ENCODE measurements at places on chromosomes 5 and 9.

DNA sequence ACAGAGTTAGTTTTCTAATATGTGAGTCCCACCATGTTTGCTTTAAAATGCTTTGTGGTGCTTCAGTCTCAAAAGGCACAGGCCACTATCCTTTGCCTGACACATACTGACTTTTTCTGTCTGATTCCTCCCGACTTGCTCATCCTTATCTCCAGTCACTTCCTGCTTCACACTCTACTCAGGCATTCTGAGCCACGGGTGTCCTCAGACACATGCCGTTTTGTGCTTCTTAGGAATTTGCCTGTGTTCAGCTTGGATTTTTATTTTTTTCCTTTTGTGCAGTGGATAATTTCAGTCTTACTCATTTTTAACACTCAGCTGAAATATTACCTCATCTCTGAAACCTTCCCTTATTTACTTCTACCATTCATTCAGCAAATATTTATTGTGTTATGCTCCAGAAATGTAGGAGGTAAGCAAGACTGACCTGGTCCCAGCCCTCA lies 54.1 kb downstream of the MAN2A1 start:
- no peaks in the 10 kb centered on the region for H3K27me3 ChIP-seq
- H3K27ac ChIP-seq, result no peak overlapping the region
- H3K36me3 ChIP-seq, result peaks cover 20% of the 10 kb centered on the region
- peaks cover 55% of the 10 kb centered on the region for H3K4me1 ChIP-seq
- H3K4me3 ChIP-seq, result no peak overlapping the region
- no peak for DNase-seq

DNA sequence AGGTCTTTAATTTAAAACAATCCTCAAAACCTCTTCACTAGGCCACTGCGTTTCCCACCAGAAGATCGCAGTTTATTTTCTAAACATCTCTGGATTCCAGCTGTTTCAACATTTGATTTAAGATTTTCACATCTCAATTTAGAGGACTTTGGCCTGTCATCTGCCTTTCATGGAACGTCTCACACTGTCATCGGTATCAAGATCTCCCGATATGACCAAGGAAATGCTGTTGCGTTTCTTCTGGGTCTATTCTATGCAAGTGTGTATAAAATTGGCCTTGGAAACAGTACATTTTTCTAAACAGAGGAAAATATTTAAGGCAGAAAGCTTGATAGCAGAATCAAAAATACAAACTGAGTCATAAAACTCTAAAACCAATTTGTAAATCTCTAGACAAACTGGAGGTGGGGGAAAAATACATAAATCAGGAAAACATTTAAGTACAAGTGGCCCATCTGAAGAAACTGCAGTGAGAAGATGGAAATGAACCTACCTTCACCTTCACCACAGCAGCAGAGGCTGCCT lies 53.6 kb upstream of the SIMC1 start:
- H3K36me3 ChIP-seq, result no peaks in the 10 kb centered on the region
- H3K4me3 ChIP-seq, result no peak overlapping the region
- peaks cover 4% of the 10 kb centered on the region for H3K4me1 ChIP-seq
- peaks cover 22% of the 10 kb centered on the region for H3K27me3 ChIP-seq
- no peak overlapping the region for H3K27ac ChIP-seq
- no peak for DNase-seq

DNA sequence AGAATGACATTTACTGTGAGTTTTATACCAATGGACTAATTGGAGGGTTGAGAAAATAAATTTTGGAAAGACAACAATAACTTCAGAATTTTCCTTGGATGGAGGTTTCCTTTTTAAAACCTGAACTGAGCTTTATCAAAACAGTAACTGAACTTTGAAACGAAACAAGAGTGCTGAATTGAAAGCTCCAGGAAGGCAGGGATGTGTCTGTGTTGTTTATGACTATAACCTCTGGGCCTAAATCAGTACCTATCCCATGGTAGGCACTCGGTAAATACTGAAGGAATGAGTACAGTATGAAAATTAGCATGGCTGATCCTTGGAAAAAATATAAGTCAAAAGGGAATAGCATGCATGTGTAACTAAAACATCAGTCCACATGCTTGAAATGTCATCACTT lies 93.9 kb downstream of the GHR start:
- H3K36me3 ChIP-seq, result no peaks in the 10 kb centered on the region
- no peaks in the 10 kb centered on the region for H3K27me3 ChIP-seq
- no peak overlapping the region for H3K4me3 ChIP-seq

DNA sequence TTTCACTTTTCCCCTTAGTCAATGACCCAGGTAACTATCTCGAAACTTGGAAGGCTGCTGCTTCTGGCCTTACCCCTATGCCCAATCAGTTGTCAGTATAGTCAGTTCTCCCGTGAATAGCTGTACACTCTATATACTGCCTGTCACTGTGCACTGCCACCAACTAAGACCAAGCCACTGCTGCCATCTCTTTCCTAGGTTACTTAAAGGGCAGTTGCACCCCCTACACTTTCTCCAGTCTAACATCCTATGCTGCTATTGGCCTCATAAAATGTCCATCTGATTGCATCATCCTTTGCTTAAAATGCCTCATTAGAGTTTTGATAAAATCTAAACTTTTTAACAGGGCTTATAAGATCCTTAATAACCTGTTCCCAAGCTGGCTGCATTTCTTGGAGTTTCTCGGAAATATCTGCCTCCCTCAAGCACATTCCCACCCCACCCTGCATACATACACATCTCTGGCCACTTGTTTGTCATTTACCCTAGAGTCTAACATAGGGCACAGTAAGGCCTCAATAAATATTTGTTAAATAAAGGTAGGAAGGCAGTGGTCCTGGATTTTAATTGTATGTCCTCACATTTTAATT lies 32.8 kb upstream of the TNFAIP8 start:
- no peak for DNase-seq
- peak overlapping the region; percentile 64 for H3K27ac ChIP-seq
- peaks cover 80% of the 10 kb centered on the region for H3K4me1 ChIP-seq
- H3K27me3 ChIP-seq, result no peaks in the 10 kb centered on the region
- peak overlapping the region; percentile 39 for H3K4me3 ChIP-seq

GRCh38 chr5:96381526-96381925 lies 51.5 kb downstream of the PCSK1 start:
- peaks cover 24% of the 10 kb centered on the region for H3K27me3 ChIP-seq
- H3K4me3 ChIP-seq, result no peak overlapping the region
- no peak overlapping the region for H3K27ac ChIP-seq
- H3K36me3 ChIP-seq, result no peaks in the 10 kb centered on the region

DNA sequence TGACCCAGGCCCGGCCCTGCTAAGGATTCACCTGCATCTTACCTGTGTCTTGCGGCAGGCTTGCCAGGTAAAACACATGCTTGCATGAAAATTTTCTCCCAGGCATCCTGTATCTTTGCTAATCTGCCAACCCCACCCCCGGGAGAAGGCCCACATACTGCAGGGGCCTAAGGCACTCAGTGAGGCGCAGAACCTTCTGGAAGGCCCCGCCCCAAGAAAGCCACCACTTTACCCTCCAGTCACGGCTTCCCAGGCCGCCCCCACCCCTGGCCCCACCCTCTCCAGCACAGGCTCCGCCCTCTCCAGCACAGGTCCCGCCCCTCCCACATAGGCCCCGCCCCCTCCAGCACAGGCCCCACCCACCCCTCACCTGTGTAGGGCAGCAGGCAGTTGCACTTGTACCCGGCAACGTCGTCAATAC lies 29.8 kb upstream of the SEC16A start:
- H3K36me3 ChIP-seq, result peaks cover 37% of the 10 kb centered on the region
- H3K4me1 ChIP-seq, result no peaks in the 10 kb centered on the region
- no peak for DNase-seq

DNA sequence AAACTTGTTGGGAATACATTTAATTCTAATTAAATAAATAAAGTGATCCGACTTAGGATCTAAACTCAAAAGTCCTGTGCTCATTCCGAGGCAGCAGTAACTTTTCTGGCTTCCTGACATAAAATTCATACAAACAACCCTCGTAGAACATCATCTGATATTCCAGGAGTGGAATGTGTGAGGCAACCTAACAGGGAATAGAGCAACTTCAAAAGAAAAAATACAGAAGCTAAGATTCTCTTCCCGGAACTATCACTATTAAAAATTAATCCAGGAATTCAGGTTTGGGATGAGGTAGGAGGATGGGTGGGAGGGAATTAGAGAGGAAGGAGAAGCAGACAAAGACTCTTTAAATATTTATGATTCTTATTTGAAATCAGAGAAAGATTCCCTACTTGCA lies 32.9 kb upstream of the TRIO start:
- no peak for DNase-seq
- H3K27ac ChIP-seq, result no peak overlapping the region
- H3K4me1 ChIP-seq, result peaks cover 22% of the 10 kb centered on the region
- H3K4me3 ChIP-seq, result no peak overlapping the region
- no peaks in the 10 kb centered on the region for H3K36me3 ChIP-seq

All from effector memory CD8-positive, alpha-beta T cell (primary cell).